ENCODE measurements at places on chromosomes 5 and 9.

GRCh38 chr5:124365361-124365801 is 381.1 kb downstream of the ZNF608 start:
- no peak for DNase-seq

DNA sequence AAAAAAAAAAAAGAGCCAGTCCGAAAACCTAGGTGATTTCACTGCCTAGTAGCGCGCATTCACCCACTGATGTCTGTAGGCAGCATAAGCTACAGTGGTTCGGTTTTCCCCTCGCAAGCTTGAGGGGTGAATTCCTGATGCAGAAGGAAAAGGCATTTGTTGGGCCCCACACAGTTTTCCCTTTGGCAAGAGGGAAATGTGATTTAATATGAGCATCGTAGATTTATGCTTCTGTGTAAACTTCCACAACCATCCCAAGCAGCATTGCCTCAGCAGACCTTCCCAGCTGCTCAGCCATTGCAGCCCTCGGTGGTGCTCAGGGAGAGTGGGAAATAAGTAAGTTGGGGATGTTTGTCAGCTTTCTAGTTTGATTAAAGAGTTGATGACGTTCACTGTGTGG is 231.5 kb upstream of the PPP1R2B start:
- no peak for DNase-seq

- DNase-seq: no peak
Measured at GRCh38 chr9:88579050-88579715, 44.2 kb downstream of the NXNL2 start.

DNA sequence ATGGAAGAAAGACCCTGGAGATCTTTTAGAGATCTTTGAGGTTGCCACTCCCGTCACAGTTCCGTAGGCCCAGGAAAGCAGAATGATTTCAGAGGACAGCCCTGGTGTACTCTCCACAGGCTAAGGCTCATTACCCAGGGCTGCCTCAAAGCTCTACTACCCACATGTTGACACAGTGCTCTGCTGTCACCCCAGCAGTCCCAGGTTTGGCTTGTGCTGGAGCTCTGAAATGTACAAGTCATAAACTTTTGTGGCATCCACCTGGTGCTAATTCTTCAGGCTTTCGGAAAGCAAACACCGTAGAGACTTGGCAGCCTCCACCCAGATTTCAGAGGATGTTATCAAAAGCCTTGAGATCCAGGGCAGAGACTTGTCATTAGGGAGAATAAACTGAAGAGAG is 136.5 kb downstream of the MTRR start:
- no peak for DNase-seq

DNA sequence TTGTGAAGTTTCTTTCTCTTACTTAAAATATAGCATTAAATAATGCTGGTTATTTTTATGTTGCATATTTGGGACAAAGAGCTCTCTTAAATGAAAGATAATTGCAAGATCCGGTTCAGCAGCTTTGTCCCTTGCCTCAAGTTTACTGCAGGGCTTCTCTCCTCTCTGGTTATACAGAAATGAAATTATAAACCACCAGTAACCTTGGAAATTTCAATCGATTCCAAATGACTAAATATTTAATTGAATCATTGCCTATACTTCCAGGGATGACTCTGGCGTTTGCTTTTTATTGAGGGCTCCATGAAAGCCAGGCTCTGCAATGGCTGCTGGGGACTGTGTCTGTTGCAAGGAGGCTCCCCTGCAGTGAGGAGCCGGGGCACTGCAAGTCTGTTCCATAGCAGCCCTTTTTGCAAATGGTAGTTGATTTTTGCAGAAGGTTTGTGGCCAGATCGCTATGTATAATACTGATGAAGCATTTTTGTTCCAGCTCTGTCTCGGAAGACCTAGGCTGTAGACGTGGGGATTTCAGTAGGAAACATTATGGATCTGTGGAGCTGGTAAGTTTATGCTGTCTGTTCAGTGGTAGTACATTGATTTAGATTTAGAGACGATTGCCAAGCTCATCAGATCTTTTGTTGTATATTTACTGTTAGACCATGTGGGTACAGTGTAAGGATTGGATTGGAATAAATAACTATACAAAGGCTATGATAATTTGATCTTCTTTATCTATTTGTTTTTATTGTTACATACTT is at the start of gene GARNL3:
GARNL3 (plus strand) TSS at position 313 of the 758 bp plus-strand sequence; CDS start at position 417, 104 bp downstream.
- DNase-seq: no peak

GRCh38 chr9:75910731-75911130 is 20.3 kb downstream of the PCSK5 start:
- no peak for DNase-seq

DNA sequence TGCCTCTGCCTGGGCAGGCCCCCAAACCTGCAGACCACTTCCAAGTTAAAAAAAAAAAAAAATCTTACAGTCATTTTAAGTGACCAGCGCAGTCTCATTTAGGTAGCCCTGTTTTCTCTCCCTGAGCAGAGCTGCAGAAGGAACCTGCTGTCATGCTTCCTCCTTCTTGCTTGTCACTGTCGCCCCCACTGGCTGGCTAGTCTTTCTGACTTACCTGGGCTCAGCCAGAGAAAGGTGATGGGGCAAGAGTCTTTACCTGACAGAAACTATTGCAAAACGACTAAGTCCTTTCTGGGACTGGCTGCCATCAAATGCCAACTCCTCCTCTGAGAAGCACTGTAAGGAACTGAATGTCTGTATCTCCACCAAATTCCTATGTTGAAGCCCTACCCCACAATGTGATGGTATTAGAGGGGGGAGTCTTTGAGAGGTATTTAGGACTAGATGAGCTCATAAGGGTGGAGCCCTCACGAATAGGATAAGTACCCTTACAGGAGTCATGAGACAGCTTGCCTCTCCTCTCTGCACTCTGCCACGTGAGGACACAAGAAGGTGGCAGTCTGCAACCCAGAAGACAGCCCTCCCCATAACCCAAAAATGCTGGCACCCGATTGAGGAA is 58.4 kb upstream of the SHC3 start:
- DNase-seq: no peak
